ENCODE measurements at places on chromosomes 12 and 14.

- no peak for DNase-seq
Measured at GRCh38 chr12:51954561-51955361, 3.3 kb downstream of the ACVR1B start.

- no peak for DNase-seq
Measured at GRCh38 chr14:71579331-71579730, 352.9 kb upstream of the RGS6 start.

GRCh38 chr14:65449647-65450046 lies 37.1 kb downstream of the FUT8 start:
- DNase-seq = no peak

DNA sequence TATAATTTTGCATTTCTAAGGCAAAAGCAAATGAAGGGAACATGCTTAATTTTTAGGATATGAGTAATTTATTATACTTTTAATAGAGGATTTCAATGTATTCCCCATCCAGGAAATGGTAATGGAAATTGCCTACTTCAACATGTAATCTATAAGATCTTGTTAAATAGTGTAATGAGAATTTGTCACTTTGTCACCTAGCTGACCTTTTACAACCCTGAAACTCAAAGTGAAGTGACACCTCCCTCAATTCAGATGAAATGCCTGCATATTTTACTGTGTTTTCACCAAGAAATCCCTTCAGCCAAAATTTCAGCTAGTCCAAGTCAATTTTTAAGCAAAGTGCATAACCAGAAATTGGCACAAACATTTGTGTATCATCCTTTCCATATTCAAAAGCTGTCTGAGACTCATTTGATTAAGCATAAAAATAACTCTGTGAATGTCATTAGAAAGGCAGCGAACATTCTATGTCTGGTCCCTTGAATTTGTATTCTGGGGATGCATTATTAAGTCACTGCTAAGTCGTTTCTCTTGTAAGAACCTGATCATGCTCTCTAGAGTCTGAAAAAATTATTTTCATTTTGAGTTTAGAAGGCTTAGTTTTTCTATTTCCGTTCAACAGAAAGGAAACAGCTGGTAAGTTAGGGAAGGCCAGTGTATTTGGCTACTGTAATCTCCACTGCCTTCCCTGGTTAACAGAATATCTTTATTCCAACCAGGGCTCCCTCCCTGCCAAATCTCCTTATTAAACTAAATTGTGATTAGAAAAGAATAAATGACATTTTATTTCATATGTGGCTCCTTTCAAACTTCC lies 100.8 kb downstream of the IGF1 start:
- DNase-seq = no peak

DNA sequence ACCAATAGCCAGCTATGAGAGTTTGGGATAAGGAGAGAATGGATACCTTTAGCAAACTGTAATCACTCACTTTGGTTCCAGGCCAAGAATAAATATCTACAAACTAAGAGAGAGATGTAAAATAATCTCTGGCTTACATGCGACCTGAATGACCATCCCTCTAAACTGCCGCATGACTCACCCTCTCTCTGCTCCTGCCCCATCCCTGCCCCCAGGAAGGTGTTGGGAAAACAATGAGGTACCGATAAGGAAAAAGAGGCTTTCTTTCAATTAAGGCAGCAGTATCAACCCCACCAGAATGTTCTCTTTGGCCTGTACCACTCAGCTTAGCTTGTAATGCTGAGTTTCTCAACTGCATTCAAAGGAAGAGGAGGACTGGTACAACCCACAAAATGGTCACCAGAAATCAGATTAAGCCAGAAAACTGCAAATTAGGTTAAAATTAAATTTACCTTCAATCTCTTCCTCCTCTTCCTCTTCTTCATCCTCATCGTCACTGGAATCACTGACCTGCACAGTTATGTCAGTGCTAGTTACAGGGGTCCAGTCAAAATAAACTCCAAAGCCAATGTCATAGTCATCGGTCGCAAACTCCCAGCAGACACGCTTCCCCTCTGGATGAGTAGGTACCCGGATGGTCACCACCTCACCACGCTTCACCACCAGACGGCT lies 22.0 kb downstream of the GSTZ1 start:
- no peak for DNase-seq

DNA sequence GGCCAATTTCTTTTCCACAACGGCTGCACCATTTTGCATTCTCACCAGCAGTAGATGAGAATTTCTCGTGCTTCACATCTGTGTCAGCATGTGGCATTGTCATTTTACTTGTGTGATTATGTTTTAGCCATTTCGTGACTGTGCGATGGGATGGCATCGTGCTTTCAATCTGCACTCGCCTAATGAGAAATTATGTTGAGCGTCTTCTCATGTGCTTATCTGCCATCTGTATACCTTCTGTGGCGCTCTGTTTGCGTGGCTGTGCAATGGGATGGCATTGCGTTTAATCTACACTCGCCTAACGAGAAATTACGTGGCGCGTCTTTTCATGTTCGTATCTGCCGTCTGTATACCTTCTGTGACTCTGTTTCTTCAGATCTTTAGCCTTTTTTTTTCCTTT lies 14.9 kb upstream of the GPR132 start:
- no peak for DNase-seq

DNA sequence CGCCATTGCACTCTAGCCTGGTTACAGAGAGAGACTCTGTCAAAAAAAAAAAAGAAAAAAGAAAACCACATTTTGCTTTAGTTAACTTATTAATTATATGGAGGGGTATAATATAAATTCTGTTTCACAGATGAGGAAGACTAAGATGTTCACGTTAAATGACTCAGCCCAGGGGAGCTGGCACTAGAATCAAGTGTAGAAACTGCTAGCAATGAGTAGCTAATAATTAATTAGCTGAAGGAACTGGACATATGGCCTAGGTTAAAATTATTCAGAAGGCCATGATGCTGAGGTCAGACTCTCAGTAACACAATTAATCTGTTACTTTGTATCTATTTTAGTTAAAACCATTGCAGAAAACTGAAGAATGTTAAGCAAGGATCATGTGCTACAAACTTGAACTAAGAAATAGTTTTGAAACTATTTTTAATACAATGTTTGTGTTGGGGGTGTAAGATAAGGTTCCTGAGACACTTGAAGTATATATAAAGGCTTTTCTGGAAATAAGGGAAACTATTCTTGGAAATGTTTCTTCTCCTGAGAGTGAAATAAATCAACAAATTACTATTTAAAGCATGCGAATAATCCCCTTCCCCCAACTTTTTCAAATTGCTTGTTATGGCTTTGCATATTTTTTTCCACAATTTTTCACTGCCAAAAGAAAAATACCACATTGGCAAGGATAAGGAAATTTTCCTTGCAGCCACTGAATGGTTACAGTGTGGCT lies 589.3 kb downstream of the SOX5 start:
- no peak for DNase-seq

- DNase-seq = no peak
Measured at GRCh38 chr12:71719647-71720370, 33.9 kb downstream of the TMEM19 start.

DNA sequence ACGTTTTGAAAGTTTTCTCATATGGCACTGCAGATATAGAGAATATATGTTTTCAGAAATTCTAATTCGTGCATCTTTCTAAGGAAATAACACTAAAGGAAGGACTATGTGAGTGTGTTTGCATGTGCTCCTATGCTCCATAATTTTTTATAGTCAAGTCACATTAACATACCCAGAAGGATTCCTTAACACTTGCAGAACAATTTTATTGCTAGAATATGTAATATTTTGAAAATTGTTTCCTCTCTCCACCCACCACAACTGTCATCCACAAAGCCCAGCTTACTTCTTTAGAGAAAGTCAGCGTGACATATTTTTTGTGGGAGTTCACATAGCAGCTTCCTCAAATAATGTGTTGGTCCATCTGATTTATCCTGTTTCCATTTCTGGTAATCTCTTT lies 604.6 kb upstream of the MGAT4C start:
- DNase-seq = no peak

DNA sequence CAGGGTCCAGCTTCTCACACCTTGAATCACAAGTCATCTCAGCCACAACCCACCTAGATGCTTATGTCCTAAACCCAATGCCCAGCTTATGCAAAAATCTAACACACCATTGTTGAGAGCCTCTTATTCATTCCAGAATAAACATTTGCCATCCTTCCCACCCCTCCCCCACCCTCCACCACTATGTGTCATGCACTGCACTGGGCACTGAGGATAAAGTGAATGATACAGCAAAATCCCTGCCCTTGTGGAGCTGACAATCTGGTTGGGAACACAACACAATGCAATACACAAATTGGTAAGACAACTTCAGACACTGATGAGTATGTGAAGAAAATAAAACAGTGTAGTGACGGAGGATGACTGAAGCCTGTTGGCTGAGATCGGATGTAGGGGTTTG lies 1.4 kb upstream of the GLTP start:
- no peak for DNase-seq

- no peak for DNase-seq
Measured at GRCh38 chr12:87136330-87136976, 880.3 kb upstream of the MGAT4C start.

GRCh38 chr12:59834659-59835474 lies 239.0 kb downstream of the SLC16A7 start:
- no peak for DNase-seq

- DNase-seq = no peak
Measured at GRCh38 chr14:99983251-99984015, 81.8 kb upstream of the EVL start.

DNA sequence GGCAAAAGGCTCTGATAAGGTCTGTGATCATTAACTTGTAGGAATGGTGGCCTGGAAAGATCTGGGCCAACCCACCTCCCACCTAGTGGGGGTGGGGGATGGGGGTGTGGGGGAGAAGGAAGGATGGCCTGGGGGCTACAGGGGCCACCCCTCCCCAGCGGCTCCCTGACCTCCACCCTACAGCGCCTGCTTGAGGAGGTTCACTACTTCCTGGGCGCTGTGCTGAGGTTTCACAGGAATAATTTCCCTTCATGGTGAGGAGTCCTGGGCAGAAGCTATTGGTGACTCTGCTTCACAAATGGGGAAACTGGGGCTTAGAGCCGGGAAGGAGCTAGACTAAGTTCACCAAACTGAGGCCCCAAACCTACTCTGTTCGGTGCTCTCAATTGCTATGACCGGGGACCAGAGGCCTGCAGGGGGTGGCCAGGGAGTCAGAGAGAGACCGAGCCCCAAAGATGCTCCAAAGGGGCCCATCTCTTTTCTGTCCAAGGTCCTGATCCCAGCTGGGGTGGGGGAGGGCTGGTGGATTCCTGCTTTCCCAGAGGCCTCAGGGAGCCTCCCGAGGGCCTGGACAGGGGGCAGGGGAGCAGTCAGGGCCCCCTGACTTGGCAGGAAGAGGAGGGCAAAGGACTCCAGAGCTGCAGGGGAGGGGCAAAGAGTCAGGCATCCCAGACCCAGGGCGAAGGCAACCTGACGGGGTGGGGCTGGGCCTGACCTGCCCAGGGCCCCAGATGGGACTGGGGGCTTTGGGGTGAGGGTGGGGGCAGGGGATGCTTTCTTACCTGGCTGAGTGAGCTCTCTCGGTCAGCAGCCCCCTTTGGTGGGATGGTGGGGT lies 1.7 kb downstream of the HNF1A start:
- no peak for DNase-seq

GRCh38 chr14:39258782-39259545 lies 25.2 kb downstream of the MIA2 start:
- DNase-seq = no peak

DNA sequence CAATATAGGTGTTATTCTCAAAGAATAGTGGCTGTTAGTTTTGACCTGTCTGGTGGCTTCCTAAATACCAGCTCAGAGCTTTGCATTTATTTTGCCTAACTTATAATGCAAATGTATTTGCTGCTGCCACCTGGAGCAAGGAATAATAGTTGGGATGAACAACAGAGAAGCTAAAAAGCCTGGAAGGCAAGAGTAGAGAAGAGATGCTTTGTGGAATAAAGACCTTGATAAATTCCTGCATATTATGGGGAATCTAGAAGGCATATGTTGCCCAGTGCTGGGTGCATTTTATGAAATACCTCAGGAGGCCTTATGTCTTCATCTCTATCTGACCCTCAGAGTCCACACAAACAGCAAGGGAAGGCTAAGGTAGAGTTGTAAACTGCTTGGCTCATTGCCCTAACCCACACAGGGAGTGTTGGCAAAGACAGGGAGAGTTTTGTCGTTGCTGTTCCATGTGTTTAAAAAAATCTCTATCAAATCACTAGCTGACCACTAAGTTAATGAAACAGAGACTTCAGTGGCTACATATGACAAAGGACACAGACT lies 53.7 kb upstream of the SCAF11 start:
- no peak for DNase-seq

DNA sequence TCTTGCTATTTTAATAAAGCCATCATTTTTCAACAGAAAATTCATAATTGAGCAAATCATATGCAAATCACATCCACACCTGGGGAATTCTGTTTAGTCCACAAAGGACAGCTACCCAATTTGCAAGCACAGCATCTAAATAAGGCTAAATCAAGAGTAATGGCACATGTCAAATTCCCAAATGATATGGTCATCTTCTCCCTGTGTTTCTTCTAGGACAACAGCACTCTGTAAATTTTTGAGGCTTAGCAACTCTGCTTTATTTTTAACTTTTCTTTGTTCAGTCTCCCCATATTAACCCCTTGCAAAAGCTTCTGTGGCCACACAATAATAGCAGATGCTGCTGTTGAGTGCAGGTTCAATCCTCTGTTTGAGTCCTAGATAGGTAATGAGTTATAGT lies 155.6 kb upstream of the DAAM1 start:
- DNase-seq = no peak

DNA sequence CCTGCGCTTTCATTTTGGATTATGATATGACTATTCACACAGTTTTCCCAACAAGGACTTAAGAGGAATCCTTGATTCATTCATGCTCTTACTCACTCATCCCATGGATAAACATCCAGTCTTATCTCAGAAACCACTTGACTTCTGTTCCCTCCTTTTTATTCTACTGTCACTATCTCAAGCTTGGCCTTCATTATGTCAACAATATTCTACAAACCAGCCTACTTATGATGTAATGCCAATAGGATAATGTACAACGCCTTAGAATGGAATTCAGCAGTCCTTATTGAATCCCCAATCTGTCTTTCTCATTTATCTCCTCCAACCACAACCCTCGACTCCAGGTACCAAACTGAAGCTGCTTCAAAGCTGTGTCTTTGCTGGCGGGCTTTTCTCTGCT lies 448.5 kb downstream of the PDZRN4 start:
- no peak for DNase-seq

- no peak for DNase-seq
Measured at GRCh38 chr12:90839346-90839745, 115.6 kb downstream of the CCER1 start.

DNA sequence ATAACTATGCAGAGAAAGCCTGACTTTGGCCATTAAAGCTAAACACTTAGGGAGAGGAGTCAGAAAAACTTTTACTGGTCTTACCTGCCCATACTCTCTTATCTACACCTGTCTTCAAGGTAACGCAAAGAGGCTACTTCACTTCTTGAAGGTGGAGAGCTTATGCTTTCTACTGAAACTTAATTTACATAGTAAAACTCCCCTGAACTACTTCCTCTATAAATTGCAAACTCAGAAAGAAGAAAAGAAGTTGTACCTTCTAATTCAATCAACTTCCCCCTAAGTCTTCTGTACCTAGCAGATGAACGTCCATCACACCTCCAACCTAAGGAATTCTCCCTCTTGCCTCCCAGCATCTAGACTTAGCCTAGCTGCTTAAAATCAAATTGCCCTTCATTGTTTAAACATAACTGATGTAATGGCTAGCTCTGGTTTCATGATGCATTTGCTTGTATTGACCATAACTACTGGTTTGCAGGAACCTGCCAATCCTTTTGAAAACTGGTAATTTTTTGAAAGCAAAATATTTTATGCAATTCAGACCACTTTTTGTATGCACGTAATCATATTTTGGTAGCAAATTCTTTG lies 87.7 kb downstream of the STON2 start:
- DNase-seq = no peak

GRCh38 chr14:96089401-96089800 lies 50.2 kb downstream of the C14orf132 start:
- DNase-seq = no peak

- DNase-seq = no peak
Measured at GRCh38 chr14:56902385-56902784, 92.1 kb upstream of the OTX2 start.
